EH (cell line): ENCODE measurements at places on chromosomes 12 and 14.

DNA sequence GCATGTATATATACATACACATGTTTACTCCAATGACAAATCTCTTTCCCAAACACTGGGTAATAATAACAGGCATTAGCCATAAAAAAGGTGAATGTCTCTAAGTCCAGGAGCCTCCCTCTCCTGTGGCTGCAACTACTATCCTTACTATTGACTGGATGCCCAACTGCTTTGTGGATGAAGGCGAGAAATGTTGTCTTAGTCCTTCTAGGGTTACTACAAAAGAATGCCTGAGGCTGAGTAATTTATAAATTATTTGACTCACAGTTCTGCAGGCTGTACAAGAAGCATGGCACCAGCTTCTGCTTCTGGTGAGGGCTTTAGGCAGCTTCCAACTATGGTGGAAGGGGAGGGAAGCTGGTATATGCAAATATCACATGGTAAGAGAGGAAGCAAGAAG lies 366.0 kb upstream of the DDHD1 start:
- peak; percentile 78 for DNase-seq

DNA sequence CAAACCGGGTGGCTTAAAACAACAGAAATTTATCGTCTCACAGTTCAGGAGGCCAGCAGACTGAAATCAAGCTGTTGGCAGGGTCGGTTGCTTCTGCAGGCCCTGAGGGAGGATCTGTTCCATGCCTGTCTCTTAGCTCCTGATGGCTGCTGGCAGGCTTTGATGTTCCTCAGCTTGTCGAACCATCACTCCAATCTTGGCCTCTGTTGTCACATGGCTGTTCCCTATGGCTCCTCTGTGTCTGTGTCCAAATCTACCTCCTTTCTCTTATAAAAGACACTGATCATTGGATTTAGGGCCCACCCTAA lies 14.0 kb downstream of the NFATC4 start:
- no peak for DNase-seq

DNA sequence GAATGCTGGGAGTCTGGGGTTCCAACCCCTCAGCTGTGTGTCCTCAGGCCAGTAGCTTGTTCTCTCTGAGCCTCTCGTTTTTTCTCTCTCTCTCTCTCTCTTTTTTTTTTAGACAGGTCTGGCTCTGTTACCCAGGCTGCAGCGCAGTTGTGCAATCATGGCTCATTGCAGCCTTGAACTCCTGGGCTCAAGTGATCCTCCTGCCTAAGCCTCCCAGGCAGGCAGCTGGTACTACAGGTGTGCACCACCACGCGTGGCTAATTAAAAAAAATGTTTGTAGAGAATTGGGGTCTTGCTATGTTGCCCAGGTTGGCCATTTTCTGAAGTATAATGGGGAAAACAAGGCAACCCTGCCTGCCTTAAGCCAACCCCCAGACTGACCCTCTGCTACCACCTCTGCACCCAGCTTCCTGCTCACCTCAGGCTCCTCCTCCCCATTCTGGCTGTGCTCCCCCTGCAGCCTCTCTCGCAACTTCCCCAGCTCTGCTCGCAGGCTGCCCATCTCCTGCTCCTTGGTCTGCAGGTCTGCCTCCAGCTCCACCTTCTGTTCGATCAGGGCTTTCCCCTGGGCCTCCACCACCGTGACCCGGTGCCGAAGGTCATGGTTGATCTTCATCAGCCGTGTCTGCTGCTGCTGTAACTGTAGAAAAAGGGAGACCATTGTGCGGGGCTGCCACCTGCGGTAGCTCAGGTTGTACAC lies 35.2 kb downstream of the RILPL1 start:
- DNase-seq: no peak

DNA sequence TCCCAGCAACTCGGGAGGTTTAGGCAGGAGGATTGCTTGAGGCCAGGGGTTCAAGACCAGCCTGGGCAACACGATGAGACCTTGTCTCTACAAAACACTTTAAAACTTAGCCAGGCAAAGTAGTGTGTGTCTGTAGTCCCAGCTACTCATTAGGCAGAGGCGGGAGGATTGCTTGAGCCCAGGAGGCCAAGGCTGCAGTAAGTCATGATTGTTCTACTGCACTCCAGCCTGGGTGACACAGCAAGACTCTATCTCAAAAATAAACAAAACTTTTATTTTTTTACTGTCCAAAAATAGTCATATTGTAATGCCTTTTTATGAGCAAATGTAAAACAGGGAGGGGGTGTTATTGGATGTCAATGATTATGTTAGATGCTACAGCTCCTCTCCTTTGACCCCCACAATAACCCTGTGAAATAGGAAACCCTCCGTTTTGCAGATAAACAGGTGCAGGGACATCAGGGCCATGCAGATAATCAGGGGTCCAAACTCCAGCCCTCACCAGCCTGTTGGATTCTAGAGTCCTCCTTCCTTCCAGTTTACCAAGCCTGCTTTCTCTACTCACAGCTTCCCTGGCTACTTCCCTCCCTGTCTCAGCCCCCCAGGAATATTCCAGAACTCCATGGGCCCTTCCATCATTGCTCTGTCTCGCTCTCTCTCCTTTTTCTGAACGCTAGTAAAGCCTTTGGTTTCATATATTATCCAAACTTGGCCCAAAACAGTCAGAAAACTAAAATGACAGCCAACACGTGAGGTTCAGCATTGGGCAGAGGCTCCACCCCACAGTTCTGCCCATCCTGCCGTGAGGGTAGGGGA lies 5.9 kb upstream of the FBLN5 start:
- DNase-seq: peak; percentile 57

- DNase-seq: no peak
These were observed 1107.8 kb downstream of the FSCB start for GRCh38 chr14:43399289-43399688.
